ENCODE measurements at places on chromosomes 11 and 22. TPM values are rescaled to one million over a fixed set of nuclear protein-coding genes. Genes with fewer than 3 reads are reported as not detected.

Gene CFAP300
- 2.1 TPM for total RNA-seq

Gene SNX32
- 2.5 TPM for total RNA-seq

GRCh38 chr11:126317756-126318573 lies 14.1 kb downstream of the DCPS start:
- peaks cover 37% of the 10 kb centered on the region for H3K4me1 ChIP-seq
- peak overlapping the region; percentile 89 for H3K27ac ChIP-seq
- H3K36me3 ChIP-seq: peaks cover 12% of the 10 kb centered on the region
- peak overlapping the region; percentile 25 for H3K4me3 ChIP-seq
- peak; percentile 83 for DNase-seq
- H3K27me3 ChIP-seq: no peaks in the 10 kb centered on the region

DNA sequence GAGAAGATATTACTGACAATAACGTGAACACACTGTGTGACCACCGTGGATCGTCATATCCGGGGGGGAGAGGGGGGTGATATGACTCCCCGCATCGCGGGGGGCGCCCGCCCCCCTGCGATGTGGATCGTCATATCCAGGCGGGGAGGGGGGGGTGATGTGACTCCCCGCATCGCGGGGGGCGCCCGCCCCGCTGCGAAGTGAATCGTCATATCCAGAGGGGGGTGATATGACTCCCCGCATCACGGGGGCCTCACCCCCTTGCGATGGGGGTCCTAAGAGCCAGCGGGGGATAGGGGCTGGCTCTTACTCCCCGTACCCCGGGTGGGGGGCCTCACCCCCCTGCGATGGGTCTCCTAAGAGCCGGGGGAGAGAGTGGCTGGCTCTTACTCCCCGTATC lies 19.9 kb downstream of the UNC93B1 start:
- H3K27ac ChIP-seq: no peak overlapping the region
- DNase-seq: no peak
- H3K4me3 ChIP-seq: no peak overlapping the region

DNA sequence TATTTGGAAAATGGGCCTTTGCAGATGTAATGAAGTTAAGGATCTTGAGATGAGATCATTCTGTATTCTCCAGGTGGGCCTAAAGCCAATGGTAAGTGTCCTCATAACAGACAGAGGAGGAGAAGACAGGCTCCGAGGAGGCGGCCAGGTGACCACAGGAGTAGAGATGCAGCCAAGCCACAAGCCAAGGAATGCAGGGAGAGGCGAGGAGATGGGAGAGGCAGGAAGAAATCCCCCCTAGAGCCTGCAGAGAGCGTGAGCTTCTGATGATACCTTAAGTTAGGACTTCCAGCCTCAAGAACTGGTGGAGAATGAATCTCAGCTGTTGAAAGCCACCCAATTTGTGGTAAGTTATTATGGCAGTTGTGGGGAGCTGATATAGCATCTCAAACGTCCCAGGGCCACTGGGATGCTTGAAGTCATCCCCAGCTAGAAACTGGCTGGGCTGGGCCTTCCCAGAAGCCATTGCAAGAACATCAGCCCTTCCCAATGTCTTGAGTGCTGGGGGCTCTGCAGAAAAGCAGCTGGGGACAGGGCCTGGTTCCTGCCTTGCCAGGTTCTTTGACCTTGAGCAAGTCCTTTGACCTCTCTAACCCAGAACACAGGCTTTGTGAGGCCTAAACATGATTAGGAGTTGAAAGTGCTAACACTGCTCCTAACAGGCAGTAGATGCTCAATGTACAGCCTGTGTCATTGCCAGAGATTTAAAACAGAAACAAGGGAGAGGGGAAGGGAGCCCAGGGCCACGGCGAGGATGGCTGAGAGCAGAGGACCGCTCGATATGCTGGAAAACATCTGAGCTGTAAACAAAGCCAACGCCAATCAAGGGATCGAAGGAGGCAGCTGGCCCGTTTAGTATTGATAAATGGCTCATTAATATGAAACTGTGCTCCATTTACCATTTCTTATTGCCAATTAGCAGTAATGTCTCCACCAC lies 632.3 kb downstream of the TBC1D22A start:
- no peaks in the 10 kb centered on the region for H3K27me3 ChIP-seq
- H3K4me1 ChIP-seq: no peaks in the 10 kb centered on the region
- no peak overlapping the region for H3K27ac ChIP-seq
- no peak for DNase-seq
- no peak overlapping the region for H3K4me3 ChIP-seq

DNA sequence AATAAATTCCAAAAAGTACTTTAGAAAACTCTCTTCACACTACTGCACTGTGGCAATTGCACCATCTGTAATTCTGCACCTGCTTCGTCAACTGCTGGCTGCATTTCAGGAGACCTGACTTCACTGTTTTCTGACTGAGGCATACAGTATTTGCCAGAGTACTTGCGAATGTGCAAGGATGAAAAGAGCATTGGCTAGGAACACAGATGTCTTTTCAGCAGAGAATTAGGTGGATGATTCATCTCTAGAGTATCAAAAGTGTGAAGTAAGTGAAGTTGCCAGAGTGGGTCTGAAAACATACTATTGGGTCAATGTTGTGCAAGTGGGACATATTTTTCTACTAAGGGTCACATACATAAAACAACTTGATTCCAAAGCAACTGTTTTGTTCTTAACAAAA lies 427.5 kb upstream of the CCDC90B start:
- H3K27me3 ChIP-seq: no peaks in the 10 kb centered on the region
- DNase-seq: no peak
- no peak overlapping the region for H3K4me3 ChIP-seq
- H3K4me1 ChIP-seq: no peaks in the 10 kb centered on the region
- H3K27ac ChIP-seq: no peak overlapping the region
- H3K36me3 ChIP-seq: no peaks in the 10 kb centered on the region

Gene MIOX
- total RNA-seq: not detected

DNA sequence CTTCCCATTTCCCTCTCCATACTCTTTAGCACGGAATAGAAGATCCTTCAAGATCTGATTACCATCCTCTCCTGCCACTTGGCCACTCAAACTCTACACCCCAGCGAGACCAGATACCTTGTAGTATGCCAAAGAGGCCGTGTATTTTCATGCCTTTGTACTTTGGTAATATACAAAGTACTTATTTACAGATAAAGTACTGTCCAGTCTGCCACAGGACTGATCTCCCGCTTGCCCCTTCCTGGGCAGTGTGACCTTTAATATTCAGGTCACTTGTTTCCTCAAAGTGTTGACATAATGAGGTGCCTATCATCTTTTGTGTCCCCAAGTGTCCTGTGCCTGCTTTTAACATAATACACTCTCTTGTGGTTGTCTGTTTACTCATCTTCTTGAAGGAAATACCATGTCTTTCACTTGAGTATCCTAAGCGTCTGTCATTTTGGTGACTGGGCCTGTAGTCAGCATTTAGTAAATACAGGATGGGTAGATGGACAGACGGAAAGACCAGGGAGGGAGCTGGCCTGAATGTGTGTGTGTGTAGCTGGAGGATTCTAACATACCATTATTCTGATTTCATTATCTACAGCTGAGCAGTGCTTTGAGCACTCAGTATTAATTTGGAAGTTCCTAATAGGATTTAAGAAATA lies 137.4 kb downstream of the NAV2 start:
- no peaks in the 10 kb centered on the region for H3K4me1 ChIP-seq
- H3K36me3 ChIP-seq: no peaks in the 10 kb centered on the region
- H3K27ac ChIP-seq: no peak overlapping the region
- no peaks in the 10 kb centered on the region for H3K27me3 ChIP-seq
- no peak overlapping the region for H3K4me3 ChIP-seq

DNA sequence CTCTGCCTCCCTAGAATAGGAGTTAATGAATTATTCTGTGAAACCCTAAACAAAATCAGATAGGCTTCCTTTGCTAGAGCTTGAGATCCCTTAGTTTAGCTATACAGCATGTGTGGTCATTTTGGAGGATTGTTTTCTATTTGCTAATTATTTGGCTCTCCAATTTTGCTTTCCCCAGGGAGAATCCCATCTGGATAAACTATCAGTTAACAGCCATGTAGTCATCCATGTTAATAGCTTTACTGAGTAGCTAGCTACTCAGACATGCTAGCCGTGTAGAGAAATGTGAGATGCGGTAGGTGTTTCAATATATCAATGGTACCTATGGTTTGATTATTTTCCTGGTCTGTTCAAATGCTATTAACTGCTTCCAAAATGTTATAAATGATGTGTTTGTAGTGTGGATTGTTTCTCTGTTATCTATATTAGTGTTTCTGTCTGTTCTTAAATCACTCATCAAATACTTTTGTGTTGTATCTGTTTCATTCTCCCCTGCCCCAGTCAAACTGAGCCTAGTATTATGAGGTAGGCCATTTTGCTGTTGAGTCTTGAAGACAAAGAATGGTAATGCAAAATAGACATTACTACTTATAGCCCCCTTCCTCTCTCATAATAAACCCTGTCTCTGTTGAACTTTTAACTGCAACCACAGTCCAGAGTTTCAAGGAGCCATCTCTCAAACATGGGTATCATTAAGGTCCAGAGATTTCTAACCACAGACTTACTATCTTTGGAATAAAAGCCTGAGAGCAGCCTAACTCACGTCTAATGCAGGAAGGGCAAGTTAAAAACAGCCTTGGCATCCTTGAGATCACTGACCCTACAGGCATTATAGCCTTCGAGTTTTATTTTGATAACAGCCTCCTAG lies 56.1 kb upstream of the GRAMD1B start:
- H3K36me3 ChIP-seq: no peaks in the 10 kb centered on the region
- H3K4me3 ChIP-seq: no peak overlapping the region
- H3K27me3 ChIP-seq: no peaks in the 10 kb centered on the region
- DNase-seq: no peak
- no peaks in the 10 kb centered on the region for H3K4me1 ChIP-seq

DNA sequence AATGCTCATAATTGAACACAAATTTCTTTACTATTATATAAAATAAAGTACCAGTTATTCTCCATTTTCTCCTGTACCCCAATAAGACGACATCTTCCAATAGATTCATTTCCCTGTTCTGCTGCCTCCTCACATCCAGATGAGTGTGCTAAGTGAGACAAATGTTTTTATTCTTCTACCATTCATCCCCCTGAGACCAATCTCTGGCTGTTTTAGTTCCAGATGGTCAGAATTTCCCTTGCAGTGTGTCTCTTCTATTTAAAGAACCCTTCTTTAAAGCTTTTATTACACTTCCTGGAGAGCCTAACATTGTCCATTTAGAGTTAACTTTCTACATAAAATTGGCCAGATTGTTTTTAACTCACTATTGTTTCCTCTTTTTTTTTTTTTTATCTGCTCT lies 41.2 kb upstream of the GLYATL1 start:
- H3K36me3 ChIP-seq: no peaks in the 10 kb centered on the region
- no peaks in the 10 kb centered on the region for H3K4me1 ChIP-seq
- H3K27ac ChIP-seq: no peak overlapping the region
- no peaks in the 10 kb centered on the region for H3K27me3 ChIP-seq
- no peak for DNase-seq

- H3K36me3 ChIP-seq: no peaks in the 10 kb centered on the region
- H3K4me1 ChIP-seq: peaks cover 4% of the 10 kb centered on the region
- DNase-seq: peak; percentile 62
- peak within 1 kb of the TSS; percentile 54 for H3K27ac ChIP-seq
Measured at GRCh38 chr11:61679893-61680621, at the start of gene DAGLA. Gene DAGLA, plus strand, starts transcription at chr11:61680391. Its CDS starts 39,765 bp downstream, at chr11:61720156.
